ENCODE measurements at places on chromosomes 6 and 20.
A peak's percentile ranks its signal among the peaks of the same experiment; 100 is the strongest.

- DNase-seq = no peak
Observed at GRCh38 chr6:12404651-12405050, 114.5 kb downstream of the EDN1 start.

- no peak for DNase-seq
Observed at GRCh38 chr6:89895276-89895874, 1.1 kb downstream of the GJA10 start.

DNA sequence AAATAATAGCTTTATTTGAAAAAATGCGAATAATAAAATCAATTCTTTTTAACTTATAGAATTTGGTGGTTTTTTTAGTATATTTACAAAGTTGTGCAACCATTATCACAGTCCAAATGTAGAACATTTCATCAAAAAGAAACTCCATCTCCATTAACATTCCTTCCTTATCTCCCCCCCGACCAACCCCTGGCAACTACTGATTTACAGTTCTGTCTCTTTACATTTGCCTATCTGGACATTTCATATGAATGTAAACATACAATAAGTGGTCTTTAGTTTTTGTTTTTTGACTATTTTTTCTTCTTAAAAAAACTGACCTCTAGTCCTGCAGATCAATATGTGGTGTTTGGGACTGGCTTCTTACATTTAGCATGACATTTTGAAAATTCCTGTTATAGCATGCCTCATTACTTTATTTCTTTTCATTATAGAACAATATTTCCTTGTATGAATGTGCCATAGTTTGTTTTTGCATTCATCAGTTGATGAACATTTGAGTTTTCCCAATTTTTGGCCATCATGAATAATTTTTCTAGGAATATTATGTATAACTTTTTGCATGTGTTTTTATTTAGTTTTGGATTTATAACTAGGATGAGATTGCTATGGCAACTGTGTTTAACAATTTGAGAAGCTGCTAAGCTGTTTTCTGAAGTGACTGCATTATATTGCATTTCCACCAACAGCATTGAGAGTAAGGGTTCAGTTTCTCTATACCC lies 344.7 kb downstream of the NKAIN2 start:
- DNase-seq = no peak

DNA sequence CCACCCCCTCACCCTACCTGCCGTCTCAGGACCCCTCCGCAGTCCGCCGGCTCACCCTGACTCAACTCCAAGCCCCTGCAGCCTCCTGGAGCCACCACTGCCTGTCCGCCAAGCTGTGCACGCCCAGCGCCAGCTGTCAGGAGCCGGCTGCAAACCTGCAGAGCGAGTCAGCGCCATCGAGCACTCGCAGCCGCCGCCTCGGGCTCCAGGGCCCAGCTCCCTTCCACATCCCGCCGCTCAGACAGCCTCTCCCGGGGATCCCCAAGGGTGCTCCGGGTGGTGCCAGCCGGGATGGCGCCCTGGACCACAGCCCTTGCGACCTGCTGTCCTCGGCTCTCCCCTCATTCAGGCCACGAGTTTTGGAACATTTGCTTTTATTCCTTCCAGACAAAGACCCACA lies 4.3 kb downstream of the TNNC2 start:
- DNase-seq = no peak

DNA sequence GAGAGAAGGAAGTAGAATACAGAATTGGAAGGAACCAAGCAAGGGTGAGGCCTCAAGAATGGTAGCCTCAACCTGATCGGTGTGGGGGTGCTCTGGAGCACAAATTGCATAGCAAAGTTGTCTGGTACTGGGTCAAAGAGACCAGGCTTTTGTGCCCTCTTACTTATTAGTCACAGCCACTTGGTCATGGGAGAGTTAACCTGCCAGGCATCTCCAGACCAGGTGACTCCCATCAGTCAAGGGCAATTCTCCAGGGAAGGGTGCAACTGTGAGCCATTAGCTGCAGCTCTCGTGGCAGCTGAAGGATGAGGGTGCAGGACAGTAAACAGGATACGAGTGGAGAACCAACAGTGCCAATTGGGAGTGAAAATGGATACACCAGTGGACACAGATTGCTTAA lies 47.7 kb upstream of the PLCB4 start:
- no peak for DNase-seq

DNA sequence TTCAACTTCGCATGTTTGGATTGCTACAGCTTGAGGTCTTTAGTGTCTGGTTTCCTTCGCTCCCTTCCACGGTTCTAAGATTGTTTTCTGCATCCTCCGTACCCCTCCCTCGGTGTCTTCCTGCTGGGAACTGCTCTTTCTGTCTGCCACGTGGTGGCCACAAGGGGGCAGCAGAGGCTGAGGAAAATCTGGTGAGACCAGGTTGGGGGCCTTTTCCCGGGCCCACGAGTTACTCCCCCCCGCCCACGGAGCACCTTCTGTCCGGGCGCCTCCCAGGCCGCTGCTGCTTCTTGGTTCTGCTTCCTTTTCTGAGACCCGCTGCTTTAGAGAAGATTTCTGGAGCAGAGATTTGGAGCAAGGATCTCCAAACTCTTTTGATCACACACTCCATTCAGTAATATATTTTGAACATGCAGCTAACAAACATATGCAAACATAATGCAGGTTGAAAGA lies 21.1 kb upstream of the NOTCH4 start:
- DNase-seq = peak; percentile 60

All from T-helper 2 cell (primary cell).